ENCODE measurements at places on chromosomes 6 and 20.

- DNase-seq = no peak
Observed at GRCh38 chr6:111987295-111987694, 66.6 kb upstream of the CCN6 start.

- DNase-seq = no peak
Observed at GRCh38 chr6:43215066-43215465, 14.2 kb downstream of the DNPH1 start.

DNA sequence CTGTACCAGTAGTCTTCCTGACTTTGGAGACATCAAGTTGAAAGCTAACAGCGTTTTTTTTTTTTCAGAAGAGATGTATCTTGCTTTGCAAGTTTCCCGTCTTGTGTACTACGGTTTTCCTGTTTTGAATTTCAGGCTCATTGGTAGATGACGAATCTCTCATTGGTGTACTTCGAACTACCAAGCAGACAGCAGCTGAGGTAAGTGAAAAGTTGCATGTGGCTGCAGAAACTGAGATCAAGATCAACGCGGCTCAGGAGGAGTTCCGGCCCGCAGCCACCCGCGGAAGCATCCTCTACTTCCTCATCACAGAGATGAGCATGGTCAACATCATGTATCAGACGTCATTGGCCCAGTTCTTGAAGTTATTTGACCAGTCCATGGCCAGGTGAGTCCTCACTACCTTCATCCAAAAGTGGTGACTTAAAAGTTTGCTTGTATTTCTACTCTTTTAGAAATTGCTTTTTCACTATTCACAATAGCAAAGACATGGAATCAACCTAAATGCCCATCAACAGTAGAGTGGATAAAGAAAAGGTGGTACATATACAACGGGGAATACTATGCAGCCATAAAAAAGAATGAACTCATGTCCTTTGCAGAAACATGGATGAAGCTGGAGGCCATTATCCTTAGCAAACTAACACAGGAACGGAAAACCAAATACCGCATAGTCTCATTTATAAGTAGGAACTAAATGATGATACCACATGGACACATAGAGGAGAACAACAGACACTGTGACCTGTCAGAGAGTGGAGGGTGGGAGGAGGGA, 110.6 kb upstream of the GLP1R start:
- DNase-seq = no peak

DNA sequence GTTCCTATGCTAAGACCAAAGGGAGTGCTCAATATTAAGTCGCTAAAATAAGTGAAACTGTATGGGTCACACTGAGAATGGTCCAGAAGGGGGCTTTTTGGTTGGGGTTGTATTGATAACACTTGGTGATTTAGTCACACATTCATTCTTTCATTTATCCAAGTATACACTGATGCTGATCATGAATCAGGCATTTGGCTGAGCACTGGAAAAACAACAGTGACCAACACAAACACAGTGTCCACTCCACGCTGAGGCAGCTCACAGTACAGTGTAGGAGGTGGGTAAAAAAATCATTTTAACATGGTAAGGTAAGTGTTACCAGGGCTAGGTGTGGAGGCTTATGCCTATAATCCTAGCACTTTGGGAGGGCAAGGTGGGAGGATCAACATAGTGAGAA, 9.2 kb upstream of the FAM83C start:
- no peak for DNase-seq

GRCh38 chr6:158595223-158595622, 35.3 kb downstream of the TMEM181 start:
- DNase-seq = no peak

DNA sequence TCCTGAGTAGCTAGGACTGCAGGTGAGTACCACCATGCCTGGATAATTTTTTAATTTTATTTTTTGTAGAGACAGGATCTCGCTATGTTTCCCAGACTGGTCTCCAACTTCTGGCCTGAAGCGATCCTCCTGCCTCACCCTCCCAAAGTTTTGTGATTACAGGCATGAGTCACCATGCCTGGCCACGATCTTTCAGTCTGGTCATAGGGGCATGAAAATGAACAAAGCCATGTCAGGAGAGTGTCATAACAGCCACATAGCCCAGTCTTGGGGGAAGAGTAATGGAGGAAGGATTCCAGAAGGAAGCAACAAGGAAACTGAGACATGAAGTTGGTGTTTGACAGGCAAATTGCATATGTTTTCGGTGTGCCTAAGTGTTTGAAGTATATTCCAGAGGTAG, 17.0 kb upstream of the SNX3 start:
- no peak for DNase-seq

DNA sequence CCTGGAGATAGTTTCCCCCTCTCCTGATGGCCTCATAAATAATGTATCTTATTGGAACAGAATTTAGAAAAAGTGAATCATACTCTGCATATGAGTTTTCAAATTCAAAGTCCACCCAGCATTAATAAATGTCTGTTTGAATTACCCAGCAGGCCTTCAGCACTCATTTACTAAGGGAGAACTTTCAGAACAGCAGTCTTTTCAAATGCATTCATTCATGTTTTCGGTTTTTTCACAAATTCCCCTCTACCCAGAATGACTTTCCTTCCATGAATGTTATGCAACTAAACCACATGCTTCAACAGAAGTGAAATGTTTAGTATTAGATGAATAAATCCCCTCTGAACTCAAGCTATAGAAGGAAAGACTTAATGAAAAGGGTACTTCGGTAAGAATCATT, 92.4 kb downstream of the RTN4IP1 start:
- DNase-seq = no peak

DNA sequence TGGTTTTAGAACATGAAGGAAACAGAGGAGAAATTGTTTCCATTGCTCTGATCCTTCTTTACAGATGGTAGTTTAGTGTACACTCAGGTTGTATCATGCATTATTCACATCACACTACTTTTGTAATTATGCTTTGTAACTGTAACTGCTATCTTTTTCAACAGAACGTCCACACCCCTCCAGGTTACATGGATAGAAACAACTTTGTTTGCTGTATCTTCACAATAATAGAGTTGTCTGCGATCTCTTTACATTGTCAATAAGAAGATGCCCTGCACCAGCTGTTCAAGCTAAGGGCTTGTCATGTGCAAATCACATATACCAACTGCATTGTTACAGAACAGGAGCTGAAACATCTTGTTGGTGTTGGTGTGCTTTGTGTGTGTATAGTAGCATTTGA, 67.9 kb upstream of the MAP7 start:
- DNase-seq = no peak

GRCh38 chr20:11136691-11137090, 462.9 kb upstream of the JAG1 start:
- DNase-seq = no peak

DNA sequence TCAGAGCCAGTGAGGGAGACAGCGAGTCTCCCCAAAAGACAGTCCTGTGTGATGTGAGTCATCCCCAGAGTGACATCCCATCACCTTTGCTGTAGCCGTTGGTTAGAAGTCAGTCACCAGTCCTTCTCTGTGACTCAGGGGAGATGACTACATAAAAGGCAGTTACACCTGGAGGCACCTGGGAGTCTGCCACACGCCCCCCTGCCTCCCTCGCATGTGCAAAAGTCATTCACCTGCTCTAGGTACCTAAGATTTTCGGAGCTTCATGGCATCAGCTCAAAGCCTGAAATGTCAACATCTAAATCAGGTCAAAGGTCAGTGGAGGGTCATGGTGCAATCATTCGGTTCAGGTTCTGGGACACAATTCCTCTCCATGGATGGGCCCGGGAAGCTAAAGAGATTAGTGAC, 50.3 kb downstream of the PRR18 start:
- DNase-seq = no peak

- no peak for DNase-seq
Observed at GRCh38 chr6:148747471-148748165, 788 bp downstream of the UST start.

DNA sequence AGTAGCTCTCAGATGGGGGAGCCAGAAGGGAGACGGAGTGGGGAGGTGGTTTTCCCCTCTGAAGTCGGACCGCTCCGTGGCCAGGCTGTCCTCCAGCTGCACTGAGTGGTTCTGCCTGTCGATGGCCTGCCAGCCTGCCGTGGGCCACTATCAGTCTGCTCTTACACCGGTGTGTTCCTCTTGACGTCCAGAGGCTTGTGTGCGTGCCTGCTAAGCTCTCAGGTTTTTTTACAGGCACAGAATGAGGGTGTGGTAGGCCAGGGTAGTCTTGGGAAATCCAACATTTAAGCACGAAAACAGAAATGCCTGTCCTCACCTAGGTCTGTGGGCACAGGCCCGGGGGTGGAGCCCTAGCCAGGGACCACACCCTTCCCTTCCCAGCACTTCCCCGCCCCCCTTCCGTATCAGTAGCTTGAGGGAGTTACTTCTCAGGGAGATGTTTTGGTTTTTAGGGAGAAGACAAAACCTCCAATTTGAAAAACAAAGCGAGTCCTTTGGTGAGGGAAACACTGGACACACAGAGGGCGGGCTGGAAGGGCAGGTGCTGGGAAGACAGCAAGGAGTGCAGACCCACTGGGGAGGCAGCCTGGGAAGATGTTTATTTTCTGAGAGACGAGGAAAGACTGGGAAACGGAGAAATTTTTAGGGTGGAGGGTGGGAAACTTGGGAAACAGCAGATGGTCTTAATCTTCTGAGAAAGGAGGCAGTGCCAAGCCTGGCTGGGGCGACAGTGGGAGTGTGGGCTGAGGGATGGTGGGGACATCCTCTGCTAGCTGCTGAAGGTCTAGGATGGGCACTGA, 106.5 kb downstream of the LY86 start:
- no peak for DNase-seq

GRCh38 chr6:43426928-43427405, 374 bp upstream of the ABCC10 start:
- DNase-seq = no peak

GRCh38 chr6:165618241-165618640, 44.8 kb downstream of the PDE10A start:
- no peak for DNase-seq

DNA sequence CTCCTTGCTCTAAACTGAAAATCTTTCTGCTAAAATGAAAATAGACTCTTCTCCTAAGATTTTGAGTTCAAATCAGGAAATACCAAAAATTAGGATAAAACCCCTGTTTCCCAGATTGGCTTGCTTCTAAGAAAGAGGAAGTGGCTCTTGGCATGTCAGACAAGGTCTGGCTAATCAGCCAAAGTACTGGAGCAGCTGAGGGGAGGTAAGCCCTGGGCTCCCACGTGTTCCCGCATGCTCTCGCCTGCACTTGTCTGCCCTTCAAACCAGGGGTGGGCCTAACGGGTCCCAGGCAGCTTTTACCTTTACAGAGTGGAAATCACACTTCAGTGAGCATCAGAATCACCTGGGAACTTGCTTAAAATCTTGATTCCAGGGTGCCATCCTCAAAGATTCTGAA, 43.2 kb upstream of the GABRR1 start:
- no peak for DNase-seq

DNA sequence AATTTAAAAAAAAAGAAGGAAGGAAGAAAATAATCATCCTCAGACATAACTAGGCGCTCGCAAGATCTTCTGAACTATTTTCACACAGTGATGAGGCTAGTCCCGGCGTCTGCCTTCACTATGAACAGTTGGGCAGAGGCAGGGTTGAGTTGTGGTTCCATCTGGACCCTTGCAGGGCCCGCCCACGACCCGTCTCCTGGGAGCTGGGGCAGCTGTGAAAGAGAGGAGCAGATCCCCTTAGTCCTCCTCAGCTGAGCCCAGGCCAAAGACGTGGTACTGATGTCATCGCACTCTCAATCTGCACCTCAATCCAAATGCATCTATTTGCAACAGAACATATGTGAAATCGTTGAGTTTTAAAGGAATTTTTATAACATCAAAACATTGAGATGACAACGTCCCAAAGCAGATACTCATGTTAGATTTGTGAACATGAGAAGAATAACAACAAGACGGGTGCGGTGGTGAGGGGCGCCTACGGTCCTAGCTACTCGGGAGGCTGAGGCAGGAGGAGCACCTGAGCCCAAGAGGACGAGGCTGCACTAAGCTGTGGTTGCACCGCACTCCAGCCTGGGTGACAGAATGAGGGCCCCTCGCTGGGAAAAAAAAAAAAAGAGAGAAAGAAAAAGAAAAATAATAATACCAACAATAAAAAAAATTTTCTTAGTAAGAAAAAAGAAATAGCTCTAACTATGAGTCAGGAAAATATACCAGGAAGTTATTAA, 15.3 kb downstream of the TCFL5 start:
- no peak for DNase-seq

Measured in stimulated activated naive CD4-positive, alpha-beta T cell (primary cell).